ENCODE measurements at places on chromosomes 12 and 14.

DNA sequence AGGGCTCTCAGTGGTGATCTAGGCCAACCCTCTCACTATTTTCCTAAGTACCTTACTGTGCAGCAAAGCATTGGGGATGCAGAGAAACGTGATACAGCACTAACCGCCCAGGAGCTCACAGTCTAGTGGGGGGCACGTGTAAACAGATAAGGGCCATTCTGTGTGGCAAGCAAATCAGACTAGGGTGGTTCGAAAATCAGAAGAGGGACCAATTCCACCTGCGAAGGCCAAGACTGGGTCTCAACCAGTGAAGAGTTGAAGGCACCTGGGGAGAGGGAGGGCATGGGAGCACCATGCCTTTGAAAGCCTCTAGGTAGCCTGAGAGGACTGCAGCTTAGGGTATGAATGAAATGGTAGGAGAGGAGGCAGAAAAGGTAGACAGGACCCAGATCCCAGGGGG is 2.2 kb downstream of the PITPNM2 start:
- DNase-seq: no peak

GRCh38 chr12:111607239-111607638 is 8.1 kb upstream of the ATXN2 start:
- no peak for DNase-seq

DNA sequence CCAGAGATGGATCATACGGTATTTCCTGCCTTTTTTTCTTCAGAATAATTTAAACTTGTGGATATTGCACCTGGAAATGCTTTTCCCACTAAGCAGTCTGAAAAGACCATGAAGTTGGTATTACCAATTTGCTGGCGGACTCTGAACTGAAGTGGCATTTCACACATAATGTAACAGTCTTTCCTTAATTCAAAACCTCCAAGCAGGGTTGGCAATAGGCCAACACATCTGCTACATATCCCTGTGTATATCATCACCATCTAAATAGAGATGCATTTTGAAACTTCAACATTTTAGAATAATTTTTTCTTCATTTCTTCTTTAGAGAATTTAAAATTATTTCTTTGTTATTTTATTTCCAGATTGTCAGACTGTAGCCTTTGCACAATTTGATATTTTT is 100.5 kb downstream of the TSPAN8 start:
- DNase-seq: no peak

DNA sequence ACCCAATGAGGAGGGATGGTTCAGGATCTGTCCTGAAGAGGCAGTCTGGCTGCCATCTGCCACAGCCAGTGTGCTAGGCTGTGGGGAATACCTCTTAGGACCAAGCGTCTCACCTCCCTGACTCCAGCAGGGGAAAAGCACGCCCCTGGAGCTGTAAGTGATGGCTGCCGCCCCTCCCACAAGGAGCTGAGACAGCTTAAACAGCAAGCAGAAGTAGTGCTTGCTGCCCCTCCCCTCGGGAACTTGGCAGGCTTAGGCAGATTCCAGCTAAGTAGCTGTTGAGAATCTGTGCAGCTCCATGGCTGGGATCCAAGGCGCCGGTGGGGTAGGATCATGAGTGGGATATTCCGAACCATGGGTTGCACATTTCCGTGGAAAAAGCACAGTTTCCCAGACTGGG is 360.4 kb upstream of the MDGA2 start:
- no peak for DNase-seq

DNA sequence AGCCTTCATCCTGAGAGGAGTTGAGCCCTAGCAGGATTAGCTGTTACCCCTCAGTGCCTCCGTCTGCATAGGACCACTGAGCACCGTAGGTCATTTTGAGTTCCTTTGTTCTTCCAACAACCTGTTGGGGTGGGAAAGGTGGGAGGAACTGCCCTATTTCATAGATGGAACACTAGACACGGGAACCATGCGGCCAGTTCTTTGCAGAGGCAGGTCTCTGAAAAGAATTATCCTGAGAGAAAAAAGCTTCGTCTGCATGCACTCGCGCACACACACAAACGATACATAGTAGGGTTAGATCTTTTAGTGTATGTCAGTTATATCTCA is 28.5 kb downstream of the TRAFD1 start:
- DNase-seq: no peak

DNA sequence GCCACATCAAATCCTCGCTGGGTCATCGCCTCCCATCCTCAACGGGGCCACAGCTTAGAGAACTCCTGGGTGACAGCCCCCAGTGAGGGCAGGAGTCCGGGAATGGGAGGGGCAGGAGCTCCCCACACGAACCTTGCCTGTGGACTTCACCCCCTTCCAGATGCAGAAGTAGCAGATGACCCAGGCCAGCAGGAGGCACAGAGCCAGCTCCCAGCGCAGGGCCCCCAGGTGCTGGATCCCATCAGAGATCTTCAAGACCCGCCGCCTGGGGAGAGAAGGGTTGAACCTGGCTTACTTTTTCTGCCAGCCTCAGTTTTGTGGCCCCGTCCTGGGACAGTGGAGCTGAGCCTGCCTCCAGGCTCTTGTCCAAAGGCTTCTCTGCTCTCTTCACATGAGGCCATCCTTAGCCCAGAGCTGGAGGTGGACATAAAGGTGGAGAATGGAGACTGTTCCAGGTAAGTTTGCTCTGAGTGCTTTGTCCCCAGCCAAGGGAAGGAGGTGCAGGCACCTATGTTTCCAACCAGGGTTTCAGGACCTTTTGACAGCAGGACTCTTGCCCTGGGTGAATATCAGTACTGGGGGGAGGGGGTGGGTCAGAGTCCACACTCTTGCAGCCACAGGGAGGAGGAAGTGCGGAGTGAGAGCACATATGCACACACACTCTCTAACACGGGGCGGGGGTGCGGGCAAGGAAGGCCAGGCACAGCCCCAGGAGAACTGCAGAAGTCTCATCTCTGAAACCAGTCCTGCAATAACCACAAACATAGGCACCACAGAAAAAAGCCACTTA is 23.3 kb upstream of the SLC6A12 start:
- no peak for DNase-seq

- DNase-seq: no peak
These were observed 12.9 kb downstream of the GMFB start for GRCh38 chr14:54475911-54476310.

DNA sequence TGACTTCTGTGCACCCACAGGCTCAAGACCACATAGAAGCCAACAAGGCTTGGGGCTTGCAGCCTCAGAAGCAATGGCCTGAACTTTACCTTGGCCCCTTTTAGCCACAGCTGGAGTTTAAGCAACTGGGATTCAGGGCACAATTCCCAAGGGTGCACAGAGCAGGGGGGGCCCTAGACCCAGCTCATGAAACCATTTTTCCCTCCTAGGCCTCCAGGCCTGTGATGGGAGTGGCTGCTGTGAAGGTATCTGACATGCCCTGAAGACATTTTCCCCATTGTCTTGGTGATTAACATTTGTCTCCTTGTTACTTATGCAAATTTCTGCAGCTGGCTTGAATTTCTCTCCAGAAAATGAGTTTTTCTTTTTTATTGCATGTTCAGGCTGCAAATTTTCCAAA is 21.9 kb downstream of the GABARAPL1 start:
- DNase-seq: no peak

DNA sequence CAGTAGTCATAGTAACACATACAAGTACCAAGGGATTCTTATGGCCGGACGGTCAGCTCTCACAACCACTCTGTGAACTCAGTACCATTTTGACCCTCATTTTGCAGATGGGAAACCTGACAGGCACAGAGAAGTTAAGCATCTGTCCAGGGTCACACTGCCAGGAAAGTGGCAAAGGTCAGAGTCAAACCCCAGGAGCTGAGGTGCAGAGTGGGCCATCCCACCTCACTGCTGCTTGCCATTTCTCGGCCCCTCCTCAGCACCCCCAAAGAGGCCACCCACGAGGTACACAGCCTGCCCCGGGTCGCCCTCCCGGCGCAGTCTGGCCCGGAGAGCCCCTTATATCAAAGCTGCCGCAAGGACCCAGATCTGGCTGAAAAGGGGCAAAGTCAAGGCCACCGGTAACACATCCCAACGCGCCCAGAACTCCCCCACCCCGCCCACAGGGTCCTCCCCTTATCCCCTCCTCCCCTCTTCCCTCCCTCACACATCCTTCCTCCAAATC is 1.7 kb downstream of the NCOR2 start:
- no peak for DNase-seq

- DNase-seq: no peak
These were observed 6.0 kb upstream of the IRF9 start for GRCh38 chr14:24155100-24155499.

DNA sequence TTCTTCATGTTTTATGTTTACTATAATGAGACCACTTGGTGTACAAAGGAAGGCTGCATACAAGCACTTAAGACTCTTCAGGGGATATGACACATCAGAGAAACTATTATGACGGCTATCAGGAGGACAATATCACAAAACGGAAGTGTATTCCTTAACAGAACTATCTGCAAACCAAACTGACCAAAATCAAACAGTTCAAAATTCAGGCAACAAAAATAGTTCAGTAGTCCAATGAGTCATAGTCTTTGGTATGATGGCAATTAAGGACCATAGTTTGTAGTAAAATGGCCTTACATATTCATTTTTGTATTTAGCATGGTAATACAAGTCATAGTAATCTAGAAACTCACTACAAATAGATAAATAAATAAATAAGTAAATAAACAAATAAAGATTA is 1638.7 kb upstream of the SEL1L start:
- DNase-seq: no peak

DNA sequence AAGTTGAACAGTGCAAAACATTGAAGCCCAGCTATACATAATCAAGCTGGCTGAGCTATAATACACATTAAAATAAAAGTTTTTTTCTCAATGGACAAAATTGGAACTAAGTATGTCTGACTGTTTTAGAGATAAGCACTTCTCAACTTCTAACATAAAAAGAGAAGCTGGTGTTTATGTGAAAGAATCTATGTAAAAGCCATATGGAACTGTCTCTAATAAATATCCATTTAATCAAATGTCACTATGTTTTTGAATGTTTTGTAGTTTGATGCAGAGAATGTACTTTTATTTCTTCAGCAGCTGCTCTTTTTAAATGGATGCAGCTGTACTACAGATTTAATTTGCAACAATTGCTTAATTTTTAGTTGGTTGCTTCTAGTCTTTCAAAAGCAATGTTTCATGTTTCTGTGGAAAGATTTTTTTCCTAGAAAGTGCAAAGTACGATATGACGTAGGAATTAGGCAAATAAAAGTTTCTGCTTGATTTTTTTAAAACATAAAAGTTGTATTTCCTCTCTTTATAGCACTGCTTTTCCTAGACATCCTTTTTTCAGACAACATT is 114.2 kb downstream of the PDE3A start:
- DNase-seq: no peak

DNA sequence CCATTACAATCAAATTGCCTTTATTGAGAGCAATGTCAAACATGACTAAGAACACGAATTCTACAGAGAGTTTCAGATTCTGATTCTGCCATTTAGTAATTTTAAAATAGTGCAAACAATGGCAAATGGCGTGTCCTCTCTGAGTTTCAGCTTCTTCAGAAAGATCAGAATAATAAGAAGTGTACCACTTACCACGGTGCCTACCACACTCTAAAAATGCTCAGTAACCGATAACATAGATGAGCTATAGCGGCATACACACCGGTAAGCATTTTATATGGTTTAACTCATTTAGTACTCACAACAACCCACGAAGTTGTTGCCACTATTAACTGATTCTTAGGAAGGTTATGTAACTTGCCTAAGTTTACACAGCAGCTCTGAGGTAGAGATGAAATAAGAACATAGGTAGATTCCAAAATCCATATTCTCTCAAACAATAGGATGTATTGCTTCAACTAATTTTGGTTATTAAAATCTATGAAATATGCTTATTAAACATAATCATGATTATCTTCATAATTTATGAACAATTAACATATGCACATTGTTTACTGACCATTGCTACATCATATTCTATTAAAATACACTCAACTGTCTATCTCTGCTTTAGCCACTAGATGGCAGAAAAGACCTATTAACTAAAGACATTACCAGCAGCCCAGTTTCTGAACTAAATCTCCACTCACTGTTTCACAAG is 38.3 kb downstream of the SLC6A15 start:
- DNase-seq: no peak

- no peak for DNase-seq
These were observed 113.9 kb downstream of the KIF21A start for GRCh38 chr12:39329018-39329417.

DNA sequence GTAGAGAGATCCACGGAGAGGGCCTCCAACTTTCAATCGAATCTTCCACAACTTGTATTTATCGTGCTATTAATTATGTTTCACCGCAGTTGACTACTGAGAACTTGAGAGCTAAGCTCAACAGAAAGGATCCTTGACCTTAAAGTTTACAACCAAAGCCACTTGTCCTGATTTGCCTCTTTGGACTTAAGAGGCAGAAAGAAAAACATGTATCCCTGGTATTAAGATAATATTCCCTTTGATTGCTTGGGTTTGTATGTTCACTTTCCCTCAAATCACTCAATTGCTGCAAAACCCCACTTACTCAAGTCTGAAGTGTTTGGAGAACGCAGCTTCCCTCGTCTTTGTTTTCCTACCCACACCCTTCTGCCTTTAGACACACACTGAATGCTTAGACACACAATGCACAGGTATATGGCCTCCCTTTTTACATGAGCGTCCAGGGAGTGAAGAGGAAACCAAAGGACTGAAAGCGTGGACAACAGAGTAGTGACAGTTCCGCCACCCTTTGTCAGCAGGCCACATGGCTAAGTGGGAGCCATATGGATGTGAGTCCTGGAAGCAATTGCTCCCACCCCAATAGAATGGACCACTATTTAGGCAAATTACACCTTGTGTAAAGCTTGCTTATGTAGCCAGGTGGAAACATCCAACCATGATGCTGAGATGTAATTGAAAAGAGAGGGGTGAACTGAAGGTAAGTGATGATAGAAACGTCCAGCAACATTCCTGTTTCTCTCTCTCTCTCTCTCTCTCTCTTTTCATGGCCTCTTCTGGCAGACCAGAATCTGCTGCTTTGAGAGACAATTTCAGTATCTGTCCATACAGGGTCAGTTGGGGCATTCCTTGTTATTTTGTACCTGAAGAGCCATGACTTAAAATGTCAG is 1.4 kb upstream of the PKP2 start:
- no peak for DNase-seq

DNA sequence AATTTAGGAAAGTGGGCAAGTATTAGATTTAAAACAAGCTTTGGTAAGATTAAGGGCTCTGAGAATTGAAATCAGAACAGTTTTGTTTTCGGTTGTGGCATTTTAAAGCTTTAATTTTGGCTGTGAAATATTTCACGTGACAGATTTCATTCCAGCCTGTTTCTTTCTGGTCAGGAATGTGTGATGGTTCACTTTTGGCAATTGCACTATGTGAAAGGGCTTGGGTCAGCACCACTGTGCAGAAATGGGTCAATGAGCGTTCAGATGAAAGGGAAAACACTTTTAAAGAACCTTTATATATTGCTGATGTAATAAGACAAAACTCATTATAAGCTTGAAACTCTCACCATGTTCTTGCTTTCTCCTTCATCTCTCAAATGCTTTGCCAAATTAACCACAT is 17.1 kb downstream of the NUBPL start:
- no peak for DNase-seq

GRCh38 chr12:67705394-67706370 is 57.1 kb downstream of the DYRK2 start:
- no peak for DNase-seq

Measured in activated CD4-positive, CD25-positive, alpha-beta regulatory T cell treated with anti-CD3 and anti-CD28 coated beads, Interleukin-2, amount 50 U/mL, for 16 hours (primary cell).